Memory B cell (primary cell): ENCODE measurements at places on chromosomes 5 and 9.

DNA sequence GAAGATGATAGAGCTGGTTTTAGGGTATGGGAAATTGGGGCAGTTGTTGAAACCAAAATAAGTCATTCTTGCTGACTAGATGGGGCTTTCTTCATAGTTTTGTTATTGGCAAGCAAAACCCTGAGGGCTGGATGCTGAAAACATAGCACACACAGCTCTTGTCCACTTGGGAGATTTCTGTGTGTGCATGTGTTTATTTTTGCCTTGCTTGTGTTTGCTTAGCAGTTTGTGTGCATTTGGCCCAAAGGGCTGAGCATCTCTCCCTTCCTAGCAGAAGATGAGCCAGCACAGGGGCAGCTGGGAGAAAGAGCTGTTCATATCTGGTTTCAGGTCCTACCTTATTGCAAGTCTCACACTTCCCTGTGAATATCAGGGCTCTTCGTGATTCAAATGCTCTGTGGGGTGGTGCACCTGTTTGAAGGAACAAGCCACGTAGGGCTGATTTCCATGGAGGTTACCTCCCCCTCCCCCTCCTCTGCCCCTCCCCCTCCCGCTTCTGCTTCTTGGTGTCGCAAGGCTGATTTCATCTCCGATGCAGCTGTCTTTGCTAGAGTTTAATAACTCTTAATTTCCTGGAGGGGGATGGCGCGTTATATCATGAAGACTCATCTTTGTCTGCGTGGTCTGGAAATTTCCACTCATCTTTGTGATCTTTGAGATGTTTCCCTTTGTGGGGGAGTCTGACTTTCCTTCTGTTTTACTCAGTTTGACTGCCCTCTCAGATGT lies 296.5 kb downstream of the ARHGAP26 start:
- DNase-seq: no peak

DNA sequence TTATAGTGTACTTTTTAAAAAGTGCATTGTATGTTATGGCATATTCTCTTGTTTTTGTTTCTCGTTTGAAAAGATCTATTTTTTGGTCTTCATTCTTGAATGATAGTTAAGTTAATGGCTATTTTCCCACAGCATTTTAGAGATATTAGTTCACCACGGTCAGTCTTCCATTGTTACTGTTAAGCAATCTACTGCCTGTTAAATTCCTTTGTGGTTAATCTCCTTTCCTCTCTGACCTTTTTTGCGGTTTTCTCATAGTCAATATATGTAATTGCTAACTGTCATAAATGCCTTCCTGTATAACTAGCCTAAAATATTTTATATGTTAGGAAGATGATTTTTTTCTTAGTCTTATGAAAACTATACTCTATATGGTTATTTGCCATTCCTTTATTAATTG lies 250.8 kb upstream of the FBXL7 start:
- no peak for DNase-seq

- DNase-seq: no peak
Observed at GRCh38 chr9:136140966-136141365, 22.3 kb upstream of the TMEM250 start.

DNA sequence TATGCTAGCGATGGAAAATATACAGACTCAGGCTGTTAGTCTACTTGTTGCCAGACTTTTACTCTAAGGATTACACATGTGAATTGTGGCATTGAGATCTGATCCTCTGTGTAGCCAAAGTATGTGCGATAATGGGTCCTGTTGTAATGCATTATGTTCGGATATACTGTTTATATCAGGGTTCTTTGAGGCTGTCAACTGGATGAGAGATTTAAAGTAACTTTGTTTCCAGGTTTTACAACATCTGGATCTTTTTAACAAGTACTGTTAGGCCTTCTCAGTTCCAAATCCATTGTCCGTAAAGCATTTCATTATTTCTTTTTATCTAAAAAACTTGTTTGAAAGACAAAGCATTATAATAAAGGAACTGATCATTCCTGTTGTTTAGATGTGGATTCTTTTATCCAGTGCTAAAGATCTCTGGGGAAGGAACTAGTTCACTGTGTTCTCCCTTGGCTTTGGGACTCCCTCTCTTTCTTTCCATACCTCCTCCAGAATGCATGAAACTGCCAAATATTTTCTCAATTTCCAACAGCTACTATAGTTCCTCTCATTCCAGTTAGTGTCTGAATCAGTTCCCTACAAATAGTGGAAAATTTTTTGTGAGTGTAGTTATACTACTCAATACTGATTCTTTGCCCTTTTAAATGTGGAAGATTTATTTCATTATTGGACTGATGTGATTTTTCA lies 68.8 kb downstream of the HACD4 start:
- no peak for DNase-seq

GRCh38 chr9:125655691-125656410 lies 51.2 kb downstream of the MAPKAP1 start:
- DNase-seq: no peak

DNA sequence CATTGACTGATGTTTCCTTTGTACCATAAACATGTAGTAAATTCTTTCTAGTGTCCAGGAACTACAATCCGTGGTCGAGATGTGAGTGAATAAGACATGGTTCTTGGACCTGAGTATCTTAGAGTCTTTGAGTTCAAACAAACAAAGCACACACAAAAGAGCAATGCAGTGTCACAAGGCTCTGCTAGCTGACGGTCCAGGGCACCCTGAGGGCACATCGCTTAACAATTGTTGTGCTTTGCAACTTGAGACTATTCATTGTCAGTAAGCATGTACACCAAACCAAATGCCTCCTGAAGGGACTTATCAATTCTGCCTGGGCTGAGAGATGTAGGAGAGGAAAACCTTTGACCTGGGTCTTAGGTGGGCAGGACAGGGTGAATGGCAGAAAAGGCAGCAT lies 84.8 kb downstream of the CAMK4 start:
- no peak for DNase-seq

DNA sequence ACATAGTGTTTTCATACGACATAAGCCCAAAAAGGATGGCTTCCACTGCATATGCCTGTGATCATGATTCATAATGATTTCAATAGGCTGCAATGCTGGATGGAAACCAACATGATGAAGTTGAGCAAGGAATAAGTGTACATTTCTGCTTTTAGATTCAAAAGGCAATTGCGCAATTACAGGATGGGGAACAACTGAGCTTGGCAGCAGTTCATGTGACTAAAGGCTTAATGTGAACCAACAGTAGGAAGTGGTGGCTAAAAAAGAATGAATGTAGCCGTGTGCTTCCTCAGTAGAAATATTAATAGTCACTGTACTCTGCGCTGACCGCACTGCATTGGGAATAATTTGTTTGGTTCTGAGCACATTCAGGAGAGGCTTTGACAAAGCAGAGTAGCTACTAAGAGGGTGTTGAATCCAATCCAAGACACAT lies 51.2 kb downstream of the SLC1A3 start:
- DNase-seq: no peak

- DNase-seq: no peak
Observed at GRCh38 chr9:77142366-77142765, 35.0 kb upstream of the VPS13A start.

DNA sequence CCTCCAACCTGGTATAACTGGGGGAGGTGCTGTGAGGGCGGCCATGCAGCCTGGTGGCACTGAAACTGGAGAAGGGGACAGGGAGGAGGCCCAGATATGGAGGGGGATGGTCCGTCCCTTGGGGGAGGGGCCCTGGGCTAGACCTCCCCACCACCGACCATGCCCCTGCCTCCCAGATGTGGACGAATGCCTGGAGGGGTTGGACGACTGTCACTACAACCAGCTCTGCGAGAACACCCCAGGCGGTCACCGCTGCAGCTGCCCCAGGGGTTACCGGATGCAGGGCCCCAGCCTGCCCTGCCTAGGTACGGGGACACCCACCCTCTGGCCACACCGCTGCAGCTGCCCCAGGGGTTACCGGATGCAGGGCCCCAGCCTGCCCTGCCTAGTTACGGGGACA lies 15.4 kb upstream of the ASS1 start:
- no peak for DNase-seq

DNA sequence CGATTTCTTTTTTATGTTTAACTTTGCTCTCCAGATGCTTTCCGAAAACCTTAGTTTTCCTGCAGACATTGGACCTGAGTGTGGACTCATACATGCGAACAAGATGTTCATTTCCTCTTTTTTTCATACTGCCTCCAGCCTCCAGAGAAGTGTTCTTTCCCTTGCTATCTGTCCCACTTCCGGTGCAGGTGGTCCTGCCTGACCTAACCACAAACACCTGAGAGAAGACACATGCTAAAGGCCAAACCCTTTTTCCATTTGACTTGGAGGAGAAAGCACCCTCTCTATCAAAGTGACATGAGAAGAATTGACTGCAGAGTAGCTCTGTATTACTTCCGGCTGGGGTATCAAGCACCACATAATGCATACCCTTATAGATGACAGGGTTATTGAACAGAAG lies 334.0 kb downstream of the ARHGEF28 start:
- no peak for DNase-seq

GRCh38 chr5:143992496-143992895 lies 178.0 kb downstream of the YIPF5 start:
- DNase-seq: no peak

GRCh38 chr5:52769061-52769460 lies 18.7 kb upstream of the ITGA1 start:
- no peak for DNase-seq

DNA sequence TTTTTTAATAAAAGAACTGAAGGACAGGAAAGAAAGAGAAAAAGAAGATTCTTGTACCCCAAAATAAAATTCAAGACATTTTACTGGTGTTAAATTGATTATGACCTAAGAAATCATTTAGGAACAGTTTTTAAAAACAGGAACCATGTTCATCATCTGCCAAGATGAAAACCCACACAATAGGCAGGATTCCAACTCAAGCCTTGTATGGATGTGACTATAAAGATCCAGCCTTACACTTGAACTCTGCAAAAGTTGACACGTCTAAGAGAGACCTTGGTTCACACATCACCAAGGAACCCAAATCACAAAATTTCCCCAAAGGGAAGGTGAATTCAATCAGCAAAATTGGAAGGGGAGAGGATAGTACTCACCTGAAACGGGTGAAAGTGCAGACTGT lies 82.6 kb downstream of the SMIM23 start:
- DNase-seq: no peak

DNA sequence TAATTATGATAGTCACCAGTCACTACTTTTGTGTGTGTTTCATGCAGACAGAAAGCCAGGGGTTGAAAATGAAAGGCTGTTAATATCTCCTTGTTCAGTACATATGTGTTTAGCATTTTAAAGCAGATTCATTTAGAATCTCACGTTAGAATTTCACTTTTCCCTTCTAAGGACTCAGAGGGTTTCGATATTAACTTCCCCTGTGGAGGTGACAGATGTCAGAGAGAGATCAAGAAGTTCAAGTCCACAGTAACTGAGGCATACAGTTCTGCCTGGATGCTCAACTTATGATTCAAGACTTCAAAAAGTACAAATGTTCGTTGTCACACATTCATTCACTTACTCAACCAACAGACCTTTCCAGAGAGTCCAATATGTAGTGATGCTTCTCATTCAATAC lies 251.1 kb downstream of the EBF1 start:
- no peak for DNase-seq

DNA sequence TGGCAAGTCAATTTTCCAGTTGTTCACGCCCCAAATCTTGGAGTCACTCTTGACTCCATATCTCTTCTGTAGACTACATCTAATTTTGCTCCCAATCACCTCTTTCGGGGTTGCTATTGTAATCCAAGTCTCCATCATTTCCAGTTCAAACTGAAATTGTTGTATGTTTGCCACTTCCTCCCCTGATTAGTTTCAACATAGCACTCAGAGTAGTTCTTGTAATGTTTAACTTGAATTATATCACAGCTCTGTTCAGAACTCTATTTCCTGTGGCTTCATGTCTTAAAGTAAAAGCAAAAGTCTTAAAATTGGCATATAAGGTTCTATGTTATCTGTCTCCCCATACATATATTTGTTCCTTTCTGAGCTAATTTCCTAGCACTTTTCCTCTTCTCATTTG lies 348.5 kb upstream of the RIOK2 start:
- no peak for DNase-seq

DNA sequence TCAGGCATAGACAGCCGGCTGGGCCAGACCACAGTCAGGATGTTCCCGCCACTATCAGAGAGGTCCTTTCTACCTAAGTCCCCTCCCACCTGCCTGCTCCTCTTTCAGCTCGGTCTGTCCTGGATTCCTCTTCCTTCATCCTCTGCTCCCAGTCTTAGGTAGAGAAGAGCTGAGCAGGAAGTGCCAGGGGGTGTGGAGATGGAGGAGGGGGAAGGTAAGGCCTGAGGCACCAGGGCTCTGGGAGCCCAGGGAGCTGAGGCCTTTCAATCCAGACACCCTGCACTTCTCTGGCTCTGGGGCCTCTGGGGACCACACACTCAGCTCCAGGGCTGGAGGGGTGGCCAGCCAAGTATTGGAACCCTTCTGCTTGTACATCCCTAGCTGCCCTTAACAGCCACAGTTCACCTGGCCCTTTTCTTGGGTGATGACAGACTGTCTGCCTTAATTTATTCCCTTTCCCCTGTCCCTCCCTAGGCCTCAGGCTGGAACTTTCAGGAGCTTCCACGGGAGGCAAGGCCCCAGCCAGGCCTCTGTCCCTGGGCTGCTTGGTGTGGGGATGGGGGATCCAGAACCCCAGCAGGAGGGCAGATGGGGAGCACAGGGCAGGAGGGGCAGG lies 15.6 kb downstream of the IRF1 start:
- no peak for DNase-seq

- DNase-seq: no peak
Observed at GRCh38 chr5:166909040-166909439, 1382.4 kb upstream of the WWC1 start.

DNA sequence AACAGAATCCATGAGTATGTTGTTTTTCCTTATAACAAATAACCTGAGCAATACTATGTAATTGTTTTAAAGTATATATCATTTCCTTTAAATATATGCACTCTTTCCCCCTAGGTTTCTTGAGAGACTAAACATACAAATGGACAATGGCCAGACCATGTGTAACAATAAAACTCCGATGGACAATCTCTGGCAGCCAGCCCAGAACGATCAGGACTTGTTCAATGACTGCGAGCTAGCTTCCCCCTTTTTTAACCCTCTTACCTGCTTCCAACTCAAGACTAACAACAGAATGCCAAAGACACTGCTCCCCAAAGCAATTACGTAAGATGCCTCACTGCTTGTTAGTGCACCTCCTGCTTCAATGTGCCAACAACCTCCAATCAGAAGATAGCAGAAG lies 94.9 kb downstream of the HTR4 start:
- DNase-seq: no peak

DNA sequence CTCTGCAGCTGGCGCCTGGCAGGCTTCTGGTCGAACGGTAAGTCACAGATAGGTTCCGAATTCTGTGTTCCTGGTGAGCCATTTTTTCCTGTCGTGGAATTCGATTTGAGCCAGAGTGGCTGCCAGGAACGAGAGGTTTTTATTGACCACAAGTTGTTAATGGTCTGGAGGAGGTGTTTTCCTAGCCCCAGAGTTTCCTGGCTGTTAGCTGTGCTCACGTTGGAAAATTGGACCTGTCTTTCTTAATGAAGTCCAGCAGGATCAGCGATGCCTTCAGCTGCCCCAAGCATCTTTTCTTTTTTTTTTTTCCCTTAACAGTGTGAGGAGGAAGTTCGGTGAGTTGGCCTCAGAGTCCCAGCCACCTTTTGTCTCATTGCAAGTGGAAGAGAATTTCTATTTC lies 62.9 kb downstream of the COL5A1 start:
- DNase-seq: no peak
